NCI-H524 treated with DMSO at 0.1 percent for 48 hours (cell line): ENCODE measurements at places on chromosomes 2 and 18.

DNA sequence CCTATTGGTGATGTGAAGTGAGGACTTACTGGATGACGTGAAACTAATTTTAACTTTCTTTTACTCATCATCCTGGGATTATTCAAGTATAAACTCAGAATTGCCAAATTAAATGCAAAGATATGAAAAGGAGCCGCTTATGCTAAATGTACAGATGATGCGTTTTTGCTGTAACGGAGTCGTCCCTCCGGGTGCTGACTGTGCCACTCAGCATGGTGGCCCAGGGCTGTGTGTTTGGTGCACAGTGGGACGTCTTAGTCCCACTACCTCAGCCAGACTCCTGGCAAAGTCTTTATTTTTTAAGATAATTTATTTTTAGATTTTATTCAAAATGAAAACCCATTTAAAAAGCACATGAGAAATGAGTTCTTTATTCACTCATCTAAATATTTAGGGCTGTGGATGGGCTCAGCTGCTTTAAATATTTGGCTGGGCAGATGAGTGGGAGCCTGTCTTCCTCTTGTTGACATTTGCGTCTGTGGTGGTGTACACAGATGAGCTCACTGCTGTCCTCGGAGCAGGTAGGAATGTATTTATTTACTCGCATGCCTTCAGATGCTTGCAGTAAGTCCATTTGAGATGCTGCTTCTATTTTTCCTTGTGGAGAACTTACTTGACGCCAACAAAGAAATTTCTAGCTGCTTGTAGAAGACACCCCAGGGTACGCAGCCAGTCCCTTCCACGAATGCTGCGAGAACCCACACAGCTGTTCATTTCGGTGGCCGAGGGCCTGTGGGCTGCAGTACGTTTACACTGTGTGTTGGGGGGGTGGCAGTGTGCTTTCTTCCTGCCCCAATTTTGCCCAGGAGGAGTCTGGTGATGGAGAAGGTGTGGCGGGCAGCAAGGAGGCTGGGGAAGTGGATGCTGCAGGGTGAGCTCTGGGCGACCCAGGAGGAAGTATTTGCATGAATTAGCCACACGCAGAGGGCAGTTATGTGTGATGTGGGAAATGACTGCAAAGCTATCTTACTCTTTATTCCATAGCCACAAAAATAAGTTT lies 105.0 kb downstream of the AGAP1 start:
- no peak for DNase-seq

- no peak for DNase-seq
These were observed 83.3 kb downstream of the PIEZO2 start for GRCh38 chr18:11066038-11066437.

DNA sequence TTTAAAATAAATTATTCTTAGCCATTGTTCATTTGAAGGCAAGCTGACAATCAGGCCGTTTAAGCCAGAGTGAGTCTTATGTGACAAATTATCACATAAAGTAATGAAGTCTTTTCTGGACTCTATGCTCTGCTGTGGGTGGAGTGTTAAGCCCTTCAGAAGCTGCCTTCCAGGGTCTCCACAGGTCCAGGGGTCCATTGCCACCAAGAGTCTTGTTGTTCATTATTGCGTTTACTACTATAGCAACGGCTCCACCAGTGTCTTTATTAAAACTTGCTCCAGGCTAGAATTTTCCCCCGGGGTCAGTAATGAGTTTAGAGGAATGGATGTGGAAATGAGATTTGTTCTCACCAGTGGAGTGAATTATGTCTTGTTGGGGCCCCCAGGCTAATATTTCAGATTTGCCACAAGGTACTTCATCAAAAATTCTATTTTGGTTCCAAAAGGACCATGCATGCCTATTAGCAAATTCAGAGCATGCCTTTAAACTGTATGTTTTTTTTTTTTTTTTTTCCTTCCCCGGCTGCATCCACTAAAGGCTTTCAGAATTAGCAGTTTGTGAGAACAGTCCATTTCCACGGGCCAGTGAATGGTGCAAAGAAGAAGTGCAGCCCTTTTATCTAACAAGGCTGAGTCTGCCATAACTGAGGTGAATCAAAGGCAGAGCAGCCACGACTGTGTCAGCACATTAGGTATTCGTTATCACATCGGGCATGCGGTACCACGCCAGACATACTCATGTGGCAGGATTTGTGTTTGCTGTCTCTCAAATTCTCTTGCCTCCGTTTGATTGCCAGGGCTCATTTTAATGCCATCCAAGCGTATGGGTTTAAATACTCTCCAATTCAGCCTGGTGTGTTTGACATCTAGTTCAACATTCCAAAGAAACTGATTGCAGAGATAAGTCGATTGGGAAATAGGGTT lies 26.2 kb upstream of the LRRTM1 start:
- no peak for DNase-seq

DNA sequence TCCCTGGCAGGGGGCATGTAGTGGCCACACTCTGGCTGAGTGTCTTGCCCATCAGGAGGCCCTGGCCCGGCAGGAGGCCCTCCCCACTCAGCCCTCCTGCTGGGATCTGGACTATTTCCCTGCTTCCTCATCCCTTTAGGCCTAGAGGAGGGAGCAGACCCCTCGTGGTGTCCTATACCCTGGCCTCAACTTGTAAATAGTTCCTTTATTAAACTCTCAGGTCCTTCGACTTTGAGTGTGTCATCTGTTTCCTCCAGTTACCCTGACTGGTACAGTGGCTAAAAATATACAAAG lies 166.7 kb upstream of the GLI2 start:
- DNase-seq: no peak

- no peak for DNase-seq
These were observed 103.8 kb upstream of the CDC42EP3 start for GRCh38 chr2:37774976-37775907.

DNA sequence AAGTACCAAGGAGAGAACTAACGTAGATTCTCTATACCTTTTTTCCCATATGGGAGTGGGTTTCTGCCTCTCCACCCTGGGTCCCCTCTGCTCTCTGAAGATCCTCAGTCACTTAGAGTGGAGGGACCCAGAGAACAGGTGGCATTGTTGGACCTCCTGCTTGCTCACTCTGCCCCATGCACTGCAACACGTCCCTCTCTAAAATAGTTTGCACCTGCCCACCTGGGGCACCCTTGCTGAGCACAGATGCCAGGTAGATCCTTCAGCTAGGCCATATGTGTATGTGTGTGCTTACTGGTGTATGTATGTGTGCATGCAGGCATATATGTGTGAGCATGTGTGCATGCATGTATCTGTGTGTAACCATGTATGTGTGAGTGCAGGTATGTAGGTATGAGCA lies 2.2 kb downstream of the IL36RN start:
- no peak for DNase-seq

DNA sequence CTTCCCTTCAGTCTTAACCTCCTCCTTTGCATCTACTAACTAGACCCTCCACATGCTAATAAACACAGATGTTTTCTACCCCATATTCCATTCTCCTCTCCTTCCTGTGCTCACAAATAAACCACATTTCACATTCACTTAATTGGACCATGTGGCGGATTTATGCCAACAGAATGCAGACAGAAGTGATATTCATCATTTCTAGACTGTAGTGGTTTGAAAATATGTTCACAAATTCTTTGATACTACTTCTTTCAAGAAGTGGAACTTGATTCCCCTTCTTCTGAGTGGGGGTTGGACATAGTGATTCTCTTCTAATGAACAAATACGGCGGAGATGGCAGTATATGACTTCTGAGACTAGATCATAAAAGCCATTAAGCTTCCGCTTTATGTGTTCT lies 73.5 kb upstream of the SPTBN1 start:
- no peak for DNase-seq

DNA sequence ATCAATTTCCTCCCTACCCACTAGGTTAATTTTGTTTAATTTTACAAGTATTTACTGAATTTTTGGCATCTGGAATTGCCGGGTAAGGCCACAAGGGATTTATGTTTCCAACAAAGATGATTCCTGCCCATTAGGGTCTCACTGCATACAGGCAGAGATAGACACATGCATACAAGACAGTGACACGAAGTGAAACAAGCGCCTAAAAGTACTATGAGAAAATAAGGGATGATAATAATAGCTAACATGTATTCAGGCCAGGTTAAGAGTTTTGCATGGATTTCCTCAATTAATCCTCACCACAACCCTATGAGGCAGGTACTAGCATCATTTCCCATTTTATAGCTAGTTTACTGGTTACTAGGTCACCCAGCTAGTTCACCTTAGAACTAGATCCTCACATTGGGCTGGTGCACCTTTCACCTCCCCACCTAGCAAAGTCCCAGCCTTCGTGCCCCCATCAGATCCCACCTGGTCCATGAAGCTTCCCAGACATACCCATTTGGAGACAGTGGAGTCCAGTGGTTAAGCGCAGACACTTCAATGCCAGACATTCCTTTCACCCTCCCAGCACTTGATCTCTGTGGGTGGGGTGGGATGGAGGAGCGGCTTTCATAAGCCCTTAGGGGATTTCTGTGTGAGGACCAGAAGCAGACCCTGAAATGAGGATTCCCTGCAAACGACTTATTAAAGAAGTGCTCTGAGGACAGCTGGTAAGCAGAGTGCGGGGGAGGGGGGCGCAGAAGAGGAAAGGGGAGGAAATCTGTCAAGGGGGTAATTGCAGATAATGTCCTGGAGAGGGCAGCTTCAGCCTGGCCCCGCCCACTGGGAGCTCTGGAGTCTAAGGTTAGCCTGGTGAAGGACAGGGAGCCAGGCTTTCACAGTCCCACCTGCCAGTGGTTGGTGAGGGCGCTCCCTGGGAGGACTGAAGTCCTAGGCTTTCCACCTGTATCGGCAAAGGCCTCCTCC lies 5.8 kb upstream of the DGUOK start:
- DNase-seq: peak; percentile 53

DNA sequence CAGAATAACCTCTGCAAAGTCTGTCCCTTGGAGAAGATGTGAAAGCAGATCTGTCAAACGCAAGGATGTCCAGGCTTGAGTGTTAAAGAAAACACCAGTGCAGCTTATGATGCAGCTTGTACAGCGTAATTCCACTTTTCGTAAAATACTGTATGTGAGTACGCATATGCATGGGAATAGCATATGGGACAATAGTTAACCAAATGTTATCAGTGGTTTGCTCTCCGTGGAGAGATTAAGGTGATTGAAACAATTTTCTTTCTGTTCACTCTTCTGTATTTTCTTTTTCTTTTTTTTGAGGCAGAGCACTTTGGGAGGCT lies 27.2 kb downstream of the ATOH8 start:
- no peak for DNase-seq

DNA sequence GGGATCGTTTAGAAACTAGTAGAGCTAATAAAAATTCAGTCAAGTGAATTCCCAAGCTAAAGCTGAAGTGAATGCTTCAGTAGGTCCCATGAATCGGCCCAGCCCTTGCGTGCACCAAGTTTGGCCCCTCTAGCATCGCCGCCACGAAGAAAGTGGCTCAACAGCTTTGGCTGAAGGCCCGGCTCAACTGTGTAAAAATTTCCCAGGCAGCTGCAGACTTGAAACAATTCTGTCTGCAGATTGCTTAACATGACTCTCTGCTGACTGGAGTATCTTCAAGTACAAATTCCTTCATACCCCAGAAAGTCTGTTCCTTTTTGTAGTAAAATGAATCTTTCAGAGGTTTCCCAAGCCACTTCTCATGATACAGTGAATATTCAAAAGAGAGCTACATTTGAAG lies 32.7 kb downstream of the ALMS1 start:
- DNase-seq: no peak

GRCh38 chr2:27915874-27916273 lies 25.3 kb downstream of the BABAM2 start:
- no peak for DNase-seq

GRCh38 chr2:224556381-224556780 lies 28.8 kb downstream of the CUL3 start:
- DNase-seq: no peak

- DNase-seq: no peak
These were observed 65.5 kb downstream of the CCBE1 start for GRCh38 chr18:59631583-59632181.

DNA sequence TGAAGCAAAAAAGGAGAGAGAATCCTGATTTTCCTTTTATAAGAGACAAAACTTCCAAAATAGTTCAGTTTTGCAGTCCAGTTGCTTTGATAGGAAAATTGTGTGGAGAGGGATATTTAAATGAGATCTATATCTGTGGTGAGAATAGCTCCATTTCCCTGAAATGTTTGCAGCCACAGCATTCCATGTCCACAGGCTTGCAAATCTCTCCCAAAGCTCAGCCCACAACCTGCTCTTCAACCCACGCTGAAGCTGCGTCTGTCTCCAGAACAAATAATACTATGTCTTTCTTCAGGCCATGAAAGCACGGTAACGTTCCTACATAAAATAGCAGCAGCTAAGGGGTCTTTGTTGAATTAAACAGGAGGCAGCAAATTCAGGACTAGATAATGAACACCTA lies 31.8 kb downstream of the TMEM17 start:
- no peak for DNase-seq

GRCh38 chr2:217915706-217916105 lies 87.1 kb downstream of the TNS1 start:
- DNase-seq: no peak

- DNase-seq: no peak
These were observed 22.3 kb upstream of the FOSL2 start for GRCh38 chr2:28370354-28370753.

DNA sequence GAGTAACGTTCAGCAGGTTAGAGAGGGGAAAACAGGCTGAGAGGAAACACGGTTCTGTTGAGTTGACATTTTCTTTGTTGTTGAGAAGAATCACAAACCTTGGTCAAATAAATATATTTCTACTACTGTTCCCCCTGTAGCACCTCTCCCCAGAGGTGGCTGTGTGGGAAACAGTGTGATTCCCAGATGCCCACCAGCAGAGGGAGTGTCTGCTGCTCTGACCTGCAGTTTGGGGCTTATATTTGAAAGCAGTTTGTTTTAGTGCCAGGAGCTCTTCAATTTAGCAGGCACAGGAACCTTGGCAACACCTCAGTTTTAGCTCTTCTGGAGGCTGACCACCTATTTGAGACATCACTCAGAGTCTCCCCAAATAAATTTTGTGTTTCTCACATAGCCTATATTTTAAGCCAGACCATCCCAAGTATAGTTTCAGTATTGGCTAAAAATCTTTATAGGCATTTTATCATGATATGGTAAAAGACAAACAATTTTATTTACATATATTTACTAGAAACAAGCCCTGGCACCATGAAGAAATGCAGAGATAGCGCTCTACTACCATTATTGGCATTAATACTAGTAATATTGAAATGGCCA lies 75.7 kb downstream of the PIK3C3 start:
- DNase-seq: no peak

DNA sequence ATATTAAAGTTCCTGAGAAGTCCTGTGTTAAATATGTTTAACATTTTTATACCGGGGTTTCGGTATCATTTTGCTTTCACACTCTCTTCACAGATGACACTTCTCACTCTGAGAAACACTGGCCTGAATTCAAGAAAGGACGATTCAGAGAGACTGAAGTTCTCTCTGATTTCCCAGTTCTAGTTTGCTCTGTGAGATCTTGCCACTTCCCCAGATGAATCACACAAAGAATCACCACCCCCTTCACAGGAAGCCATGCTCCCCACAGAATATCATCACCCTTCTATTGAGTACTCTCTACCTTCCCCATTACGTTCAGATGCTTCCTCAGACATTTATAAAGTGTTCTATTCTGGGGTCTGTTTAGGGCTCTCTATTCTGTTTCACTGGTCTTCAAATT lies 16.1 kb upstream of the CD207 start:
- no peak for DNase-seq
